ENCODE measurements at places on chromosomes 1 and 21. TPM values are rescaled to one million over a fixed set of nuclear protein-coding genes. Genes with fewer than 3 reads are reported as not detected.

EDARADD gene
- 0.12 TPM for total RNA-seq

- DNase-seq, result no peak
These were observed 32.8 kb downstream of the EPRS1 start for GRCh38 chr1:220013497-220013896.

ZFP69 gene
- 5.1 TPM for total RNA-seq

CADM3 gene
- not detected for total RNA-seq

DNA sequence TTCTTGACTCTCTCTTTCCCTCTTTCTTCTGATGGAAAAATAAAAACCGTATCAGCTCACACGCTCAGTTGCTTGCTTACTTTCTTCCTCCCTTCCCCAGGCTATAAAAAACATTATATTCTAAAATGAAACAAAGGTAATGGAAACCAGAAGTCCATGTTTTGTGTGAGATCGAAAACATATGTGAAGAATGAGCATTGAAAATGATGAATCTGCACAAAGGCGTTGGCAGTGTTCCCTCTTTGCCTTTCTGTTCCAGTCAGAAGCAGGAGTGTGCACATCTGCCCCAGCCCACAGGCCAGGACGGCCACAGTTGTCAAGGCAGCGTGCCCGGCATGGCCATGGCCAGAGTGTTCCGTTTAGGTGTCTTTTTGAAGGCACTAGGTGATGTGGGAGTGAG lies 185.3 kb upstream of the USP24 start:
- no peak for DNase-seq

HENMT1 gene
- total RNA-seq, result 2.5 TPM

SH2D2A gene
- 135 TPM for total RNA-seq

PBXIP1 gene
- total RNA-seq, result 25.6 TPM

GRCh38 chr1:14516974-14517840 lies 81.3 kb upstream of the KAZN start:
- DNase-seq, result no peak

GRCh38 chr1:155072531-155073289 lies 5.9 kb upstream of the EFNA3 start:
- no peak for DNase-seq

PADI2 gene
- not detected for total RNA-seq

- no peak for DNase-seq
These were observed 88.9 kb upstream of the ABCD3 start for GRCh38 chr1:94329276-94329675.

DNA sequence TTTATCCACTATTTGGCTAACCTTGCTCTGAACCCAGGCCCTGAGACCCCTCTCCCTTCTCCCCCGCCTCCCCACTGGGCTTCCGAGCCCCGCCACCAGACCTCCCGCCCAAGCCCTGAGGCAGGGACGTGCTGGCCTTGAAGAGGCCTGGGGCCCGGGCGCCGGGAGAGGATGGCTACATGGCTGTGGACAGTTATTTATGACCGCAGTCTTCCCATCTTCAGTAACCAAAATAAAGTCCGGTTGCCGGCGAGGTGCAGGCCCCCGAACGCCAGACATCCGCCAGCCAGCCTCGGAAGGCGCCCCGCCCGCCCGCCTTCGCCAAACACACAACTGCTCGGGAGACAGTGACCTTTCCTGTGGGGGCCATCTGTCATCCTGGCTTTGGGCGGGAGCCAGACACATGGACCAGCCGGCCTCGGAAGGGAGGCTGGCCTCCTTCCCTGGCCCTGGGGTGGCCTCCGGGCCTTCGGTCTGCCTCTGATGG lies 69.0 kb downstream of the DHRS3 start:
- no peak for DNase-seq

CLDN19 gene
- not detected for total RNA-seq

DNA sequence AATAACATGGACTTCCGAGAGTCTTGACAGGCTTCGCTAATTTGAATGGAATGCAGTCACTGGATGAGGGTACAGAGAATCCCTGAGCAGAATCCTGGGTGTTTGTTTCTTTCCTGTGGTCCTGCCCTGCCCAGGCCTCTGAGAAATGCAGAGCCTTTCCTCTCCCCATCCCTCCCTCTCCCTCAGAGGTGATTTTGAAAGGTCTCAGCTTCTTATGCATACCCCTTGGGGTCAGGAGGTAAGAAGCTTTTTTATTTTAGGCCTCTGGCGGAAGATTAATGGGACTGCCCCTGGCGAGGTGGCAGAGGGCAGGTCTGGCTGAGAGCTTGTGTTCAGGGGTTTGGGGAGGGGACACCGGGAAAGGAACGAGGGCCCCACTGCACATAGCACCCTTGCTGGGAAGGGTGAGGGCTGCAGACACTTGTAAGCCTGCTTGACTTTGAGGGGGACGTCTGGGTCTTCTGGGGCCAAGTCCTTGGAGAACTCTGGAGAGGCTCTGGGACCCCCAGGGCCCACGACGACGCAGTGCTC lies 116.5 kb upstream of the SLC45A1 start:
- peak; percentile 59 for DNase-seq

- DNase-seq, result peak; percentile 84
These were observed at the start of gene MTX1 for GRCh38 chr1:155208541-155209311. MTX1 (plus strand) TSS chr1:155208695; CDS start chr1:155208805, 110 bp downstream.
